ENCODE measurements at places on chromosomes 4 and X.

DNA sequence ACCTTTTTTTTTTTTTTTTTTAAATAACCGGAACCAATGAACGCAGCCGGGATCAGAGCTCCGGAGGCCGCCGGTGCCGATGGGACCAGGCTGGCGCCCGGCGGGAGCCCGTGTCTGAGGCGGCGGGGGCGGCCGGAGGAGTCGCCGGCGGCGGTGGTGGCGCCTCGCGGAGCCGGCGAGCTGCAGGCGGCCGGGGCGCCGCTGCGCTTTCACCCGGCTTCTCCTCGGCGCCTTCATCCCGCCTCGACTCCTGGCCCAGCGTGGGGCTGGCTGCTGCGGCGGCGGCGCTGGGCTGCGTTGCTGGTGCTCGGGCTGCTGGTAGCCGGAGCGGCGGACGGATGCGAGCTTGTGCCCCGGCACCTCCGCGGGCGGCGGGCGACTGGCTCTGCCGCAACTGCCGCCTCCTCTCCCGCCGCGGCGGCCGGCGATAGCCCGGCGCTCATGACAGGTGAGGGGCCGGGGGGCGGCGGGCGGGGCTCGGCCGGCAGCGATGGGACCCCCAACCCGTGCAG lies 337 bp downstream of the STIM2 start:
- peak; percentile 68 for DNase-seq

DNA sequence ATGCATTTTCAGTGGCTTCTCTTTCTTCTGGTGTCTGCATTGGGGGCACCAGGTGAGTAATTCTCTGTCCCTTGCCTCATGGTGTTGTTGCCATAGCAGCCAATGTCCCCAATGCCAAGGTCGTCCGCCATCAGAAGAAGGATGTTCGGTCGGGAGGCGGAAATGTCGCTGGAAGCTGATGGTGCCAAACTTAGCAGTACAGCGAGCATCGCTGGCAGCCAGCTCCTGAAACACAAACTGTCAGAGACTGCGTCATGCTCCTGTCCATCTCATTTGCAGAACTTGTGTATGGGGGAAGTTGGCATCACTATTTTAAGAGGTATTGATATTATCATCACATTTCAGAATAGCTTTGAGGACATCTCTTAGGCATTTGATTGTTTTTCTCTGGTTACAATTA lies 29.1 kb upstream of the ARSD start:
- no peak for DNase-seq

DNA sequence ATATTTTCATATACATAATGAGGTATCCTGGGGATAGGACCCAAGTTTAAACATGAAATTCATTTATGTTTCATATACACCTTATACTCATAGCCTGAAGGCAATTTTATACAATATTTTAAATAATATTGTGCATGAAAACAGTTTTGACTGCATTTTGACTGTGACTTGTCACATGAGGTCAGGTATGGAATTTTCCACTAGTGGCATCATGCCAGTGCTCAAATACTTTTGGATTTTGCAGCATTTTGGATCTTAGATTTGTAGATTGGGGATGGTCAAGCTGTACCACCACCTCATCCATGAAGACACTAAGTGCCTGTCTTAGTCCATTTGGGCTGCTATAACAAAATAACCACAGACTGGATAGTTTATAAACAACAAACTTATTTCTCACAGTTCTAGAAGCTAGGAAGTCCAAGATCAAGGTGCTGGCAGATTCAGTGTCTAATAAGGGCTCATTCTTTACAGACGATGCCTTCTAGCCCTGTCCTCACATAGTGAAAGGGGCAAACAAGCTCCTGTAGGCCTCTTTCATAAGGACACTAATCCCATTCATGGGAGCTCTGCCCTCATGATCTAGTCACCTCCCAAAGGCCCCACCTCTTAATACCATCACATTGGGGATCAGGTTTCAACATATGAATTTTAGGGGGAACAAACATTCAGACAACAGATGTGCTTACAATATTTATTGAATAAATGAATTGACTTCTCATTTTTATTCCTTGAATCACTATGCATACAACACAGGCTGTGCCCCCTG lies 9.4 kb downstream of the NUDT6 start:
- no peak for DNase-seq

- DNase-seq, result no peak
These were observed 37.2 kb upstream of the PAPSS1 start for GRCh38 chr4:107757283-107757682.

- no peak for DNase-seq
These were observed 171.1 kb downstream of the DCHS2 start for GRCh38 chr4:154320521-154320920.

DNA sequence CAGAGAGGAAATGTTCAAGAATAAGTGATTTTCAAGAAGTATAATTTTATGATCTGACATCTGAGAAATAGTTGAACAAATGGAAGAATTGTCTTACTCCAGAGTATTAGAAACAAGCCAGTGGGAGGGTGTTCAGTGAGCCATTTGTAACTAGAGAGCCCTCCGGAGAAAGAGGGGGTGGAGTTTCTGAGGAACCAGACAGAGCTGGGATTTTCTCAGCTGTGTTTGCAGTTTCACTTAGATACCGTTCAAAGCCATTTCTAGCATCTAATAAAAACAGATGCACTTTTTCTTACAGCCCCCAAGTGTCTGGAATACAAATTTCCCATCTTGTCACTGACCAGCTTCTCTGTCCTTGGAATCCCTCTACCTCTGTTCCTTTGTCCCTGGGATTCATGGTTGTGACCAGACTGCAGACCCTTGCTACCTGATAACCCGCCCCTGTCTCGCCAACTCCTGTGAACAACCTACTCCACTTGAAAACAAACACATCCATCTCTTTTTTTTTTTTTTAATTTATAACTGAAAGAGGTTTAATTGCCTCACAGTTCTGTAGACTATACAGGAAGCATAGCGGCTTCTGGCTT lies 132.8 kb upstream of the KLF3 start:
- DNase-seq, result no peak

- DNase-seq, result no peak
These were observed 20.9 kb downstream of the CLRN2 start for GRCh38 chr4:17535906-17536305.

All from fibroblast of skin of right biceps (primary cell).